ENCODE measurements at places on chromosomes 16 and 17.

- no peak for DNase-seq
These were observed 33.8 kb upstream of the NF1 start for GRCh38 chr17:31060791-31061550.

GRCh38 chr16:27829975-27830374 is 233.5 kb downstream of the GSG1L start:
- no peak for DNase-seq

DNA sequence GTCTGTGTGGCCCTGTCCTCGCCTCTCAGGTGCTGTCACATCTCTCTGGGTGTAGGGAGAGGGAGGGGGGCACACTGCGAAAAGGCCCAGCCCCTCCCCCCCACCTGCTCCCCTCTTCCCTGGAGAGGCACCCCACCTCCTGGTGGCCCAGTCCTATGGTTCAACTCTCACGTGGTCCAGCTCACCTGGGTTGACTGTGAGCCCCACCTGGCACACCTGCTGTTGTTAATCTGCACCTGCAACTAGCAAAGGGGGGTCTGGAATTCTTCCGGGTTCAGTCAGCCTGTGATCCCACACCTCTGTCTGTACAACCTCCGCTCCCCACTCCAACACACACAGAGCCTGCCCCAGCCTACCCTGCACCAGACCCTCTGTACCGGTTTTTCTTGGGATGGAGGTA is 2.0 kb upstream of the SYNGR2 start:
- DNase-seq: no peak

DNA sequence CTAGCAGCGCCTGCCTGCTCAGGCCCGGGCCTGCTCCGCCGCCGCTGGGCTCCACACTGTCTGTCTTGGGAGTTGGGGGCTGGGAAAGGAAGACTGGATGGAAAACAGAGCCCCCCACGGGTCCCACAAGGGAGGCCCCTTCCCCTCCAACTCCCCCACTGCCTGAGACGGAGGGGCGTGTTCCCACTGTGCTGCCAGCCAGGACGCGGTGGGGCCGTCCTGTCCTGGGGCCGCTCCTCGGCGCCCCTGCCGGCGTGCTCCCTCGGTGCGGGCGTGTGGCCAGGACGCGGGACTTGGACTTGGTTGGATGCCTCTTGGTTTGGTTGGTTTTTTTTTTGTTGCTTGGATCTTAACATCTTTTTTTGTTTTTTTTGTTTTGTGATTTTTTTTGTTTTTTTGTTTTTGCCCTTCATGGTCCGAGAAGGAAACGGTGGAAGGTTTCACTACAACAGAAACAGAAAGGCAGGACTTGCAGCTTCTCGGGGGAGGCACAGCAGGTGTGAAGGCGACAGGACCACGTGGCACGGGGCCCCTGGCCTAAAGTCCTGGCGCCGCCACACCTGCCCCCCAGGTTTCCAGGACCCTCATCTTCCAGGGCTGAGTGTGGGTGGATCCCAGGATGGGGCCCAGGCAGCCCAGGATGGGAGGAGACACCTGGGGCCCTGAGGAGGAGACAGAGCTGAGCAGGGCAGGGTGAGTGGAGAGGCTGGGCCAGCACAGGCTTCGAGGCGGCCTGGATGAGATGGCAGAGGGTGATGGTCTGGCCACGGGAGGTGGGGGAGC is 16.0 kb downstream of the ENGASE start:
- DNase-seq: no peak

- no peak for DNase-seq
These were observed 52.3 kb downstream of the RPGRIP1L start for GRCh38 chr16:53651357-53651756.

Data from HL-60 (cell line).